ENCODE measurements at places on chromosomes 11 and 22.

GRCh38 chr11:86811637-86812321 lies 11.4 kb downstream of the PRSS23 start:
- no peak for DNase-seq

- DNase-seq, result no peak
These were observed 57.8 kb upstream of the APOA1 start for GRCh38 chr11:116895048-116895757.

GRCh38 chr22:23143119-23143518 lies 1.3 kb upstream of the RSPH14 start:
- DNase-seq, result no peak

GRCh38 chr11:444396-445144 lies 2.8 kb upstream of the ANO9 start:
- no peak for DNase-seq

DNA sequence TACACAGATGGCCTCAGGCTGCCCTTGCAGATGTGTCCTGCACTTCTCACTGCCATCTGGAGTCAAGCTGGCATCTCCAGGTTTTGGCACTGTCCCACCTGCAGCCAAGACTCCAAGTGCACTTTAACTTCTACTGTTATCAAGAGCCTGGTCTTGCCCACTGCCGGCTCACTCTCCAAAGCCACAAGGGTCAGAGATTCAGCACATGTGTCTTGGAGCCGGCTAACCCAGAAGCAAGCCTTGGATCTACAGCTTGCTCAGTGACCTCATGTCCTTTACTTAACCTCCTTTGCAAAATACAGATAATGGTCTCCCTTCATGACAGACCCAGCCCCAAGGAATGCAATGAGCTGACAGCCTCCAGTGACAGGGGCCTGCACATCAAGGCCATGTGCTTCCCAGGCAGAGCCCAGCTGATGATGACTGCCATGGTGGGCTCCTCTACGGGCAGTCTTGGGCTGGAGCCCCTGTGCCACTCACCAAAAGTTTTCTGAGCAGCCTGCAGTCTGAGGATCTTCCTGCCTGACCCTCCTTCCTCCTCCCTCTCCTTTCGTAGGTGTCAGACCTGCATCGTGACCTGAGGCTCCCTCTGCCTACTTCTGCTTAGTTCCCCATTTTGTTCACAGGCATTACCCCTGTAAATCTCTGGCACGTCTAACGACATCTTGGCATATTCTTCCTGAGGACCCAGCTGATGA lies 9.0 kb downstream of the TP53AIP1 start:
- no peak for DNase-seq

DNA sequence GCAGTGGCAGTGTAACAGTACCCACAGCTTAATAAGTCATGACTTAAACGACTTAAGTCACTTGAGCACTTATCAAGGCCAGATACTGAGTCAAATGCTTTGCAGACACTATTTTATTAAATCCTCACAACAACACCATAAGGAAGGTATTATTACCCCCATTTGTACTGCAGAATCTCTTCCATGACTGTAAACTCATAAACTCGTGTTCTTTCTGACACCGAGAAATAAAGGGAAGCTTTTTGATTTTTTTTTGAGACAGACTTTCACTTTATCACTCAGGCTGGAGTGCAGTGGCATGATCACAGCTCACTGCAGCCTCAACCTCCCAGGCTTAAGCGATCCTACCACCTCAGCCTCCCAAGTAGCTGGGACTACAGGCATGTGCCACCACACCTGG lies 103.8 kb downstream of the ABTB2 start:
- DNase-seq, result no peak

DNA sequence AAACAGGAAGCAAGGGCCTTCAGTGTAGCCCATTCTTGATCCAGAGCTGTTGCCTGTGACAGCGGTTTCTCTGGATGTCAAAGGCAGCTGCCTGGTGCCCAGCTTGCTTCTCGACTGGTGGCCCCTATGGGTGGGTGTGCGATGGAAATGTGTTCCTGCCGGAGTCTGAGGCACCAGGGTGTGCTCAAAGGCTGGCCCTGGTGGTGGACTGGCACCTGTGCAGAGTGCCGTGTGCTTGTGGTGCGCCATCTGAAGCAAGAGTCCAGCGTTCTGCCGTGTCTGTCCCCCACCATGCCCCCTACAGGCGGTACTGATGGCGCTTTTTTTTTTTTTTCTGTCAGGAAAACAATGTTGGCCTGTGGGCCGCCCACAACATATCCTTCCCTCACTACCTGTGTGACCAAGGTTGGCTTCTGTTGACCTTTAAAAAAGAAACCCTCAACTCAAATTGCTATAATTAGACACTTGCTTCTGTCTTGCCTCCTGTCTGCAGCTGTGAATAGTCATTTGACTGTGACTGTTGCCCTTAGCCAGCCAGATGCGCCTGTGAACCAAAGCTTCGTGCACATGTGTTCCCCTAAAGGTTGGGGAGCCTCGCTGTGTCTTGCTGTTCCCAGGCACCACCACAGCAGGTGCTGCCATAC lies 4.7 kb upstream of the RANBP1 start:
- no peak for DNase-seq

DNA sequence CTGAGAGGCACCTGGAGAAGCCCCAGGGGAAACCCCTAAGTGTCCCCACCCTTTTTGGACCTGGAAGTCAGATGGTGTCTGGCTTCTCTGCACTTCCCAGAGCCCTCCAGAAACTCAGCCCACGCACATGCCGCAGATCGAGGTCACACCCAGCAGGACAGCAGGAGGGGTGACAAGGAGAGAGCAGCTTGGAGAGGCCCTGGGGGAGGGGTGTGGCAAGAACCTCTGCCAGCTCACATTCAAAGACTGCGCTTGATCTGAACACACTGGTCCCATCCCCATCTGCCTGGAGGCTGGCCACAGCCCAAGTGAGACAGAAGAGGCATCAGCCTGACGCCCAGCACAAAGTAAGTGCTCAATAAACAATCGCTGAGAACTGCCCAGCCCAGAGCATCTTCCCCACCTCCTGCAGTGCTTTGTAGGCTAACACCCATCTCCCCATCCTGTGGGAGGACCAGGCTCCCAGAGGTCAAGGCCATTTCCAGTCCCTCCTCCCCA lies 21.4 kb downstream of the TMPRSS6 start:
- no peak for DNase-seq

DNA sequence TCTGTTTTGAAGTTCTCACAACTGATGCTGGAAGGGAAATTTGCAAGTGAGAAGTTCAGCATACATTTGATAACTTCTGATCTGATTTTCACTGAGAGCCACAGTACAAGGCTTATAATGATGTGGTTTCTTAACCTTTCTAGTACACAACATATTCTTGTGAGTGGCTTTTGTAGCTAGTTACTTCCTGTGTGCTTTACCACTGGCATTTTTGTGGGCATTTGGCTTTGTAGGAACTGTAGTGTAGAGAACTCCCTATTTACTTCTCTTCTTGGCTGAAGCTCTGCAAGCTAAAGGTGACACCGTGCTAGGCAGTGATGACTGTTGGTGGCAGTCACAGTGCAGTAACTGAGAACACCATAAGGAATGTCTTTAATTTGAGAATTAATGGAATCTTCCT lies 14.9 kb downstream of the USP47 start:
- DNase-seq, result no peak

- DNase-seq, result no peak
These were observed 898.3 kb upstream of the FAT3 start for GRCh38 chr11:91326280-91326679.

DNA sequence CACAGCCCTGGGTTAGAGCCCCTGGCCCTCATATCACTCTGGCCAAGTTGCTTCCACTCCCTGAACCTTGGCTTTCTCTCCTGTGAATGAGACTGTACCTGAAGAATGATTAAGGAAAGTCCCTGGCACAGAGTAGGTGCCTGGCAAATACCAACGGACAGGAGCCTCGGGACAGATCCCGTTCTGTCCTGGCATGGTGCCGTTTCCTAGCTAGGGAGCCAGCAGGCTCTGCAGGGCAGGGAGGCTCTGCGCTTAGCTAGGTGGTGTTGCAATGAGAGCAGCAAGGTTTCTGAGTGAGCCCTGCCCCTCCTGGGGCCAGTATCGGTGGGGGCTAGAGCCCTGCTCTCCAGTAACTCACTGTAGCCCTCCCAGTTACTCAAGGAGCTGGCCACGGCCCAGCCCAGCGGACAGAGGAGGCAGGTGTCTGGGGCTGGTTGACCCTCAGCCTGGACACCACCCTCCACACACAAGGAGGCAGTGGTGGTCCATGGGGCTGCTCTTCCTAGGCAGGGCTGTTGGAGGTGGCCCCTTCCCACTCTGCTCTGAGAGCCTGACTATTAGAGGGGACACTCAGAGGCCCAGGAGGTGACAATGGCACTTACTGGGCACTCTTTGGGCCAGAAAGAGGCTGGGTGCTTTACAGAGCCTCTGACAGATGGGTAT lies 74.4 kb downstream of the NFAM1 start:
- no peak for DNase-seq

All from NCI-H1417 treated with DMSO at 0.1 percent for 48 hours (cell line).